ENCODE measurements at places on chromosomes 7 and 10.

DNA sequence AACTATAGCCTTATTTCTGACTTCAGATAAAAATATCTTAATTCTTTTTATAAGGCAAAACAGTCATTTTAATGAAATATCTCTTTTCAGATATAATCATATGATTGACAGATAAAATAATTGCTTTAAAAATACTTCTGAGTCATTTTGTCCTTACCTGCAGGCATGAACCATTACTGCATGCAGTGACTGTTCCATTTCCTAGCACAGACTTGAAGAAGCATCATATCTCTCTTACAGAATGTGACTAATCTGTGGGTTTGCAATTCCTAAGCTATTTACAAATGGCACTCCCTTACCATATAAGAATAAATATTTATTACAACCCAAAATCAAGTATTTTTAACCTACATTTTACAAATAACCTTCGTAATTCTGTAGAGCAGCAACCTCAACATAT, 120.7 kb downstream of the SRPK2 start:
- DNase-seq = no peak

GRCh38 chr10:80144067-80144695, 11.7 kb downstream of the PLAC9 start:
- DNase-seq = peak; percentile 86

DNA sequence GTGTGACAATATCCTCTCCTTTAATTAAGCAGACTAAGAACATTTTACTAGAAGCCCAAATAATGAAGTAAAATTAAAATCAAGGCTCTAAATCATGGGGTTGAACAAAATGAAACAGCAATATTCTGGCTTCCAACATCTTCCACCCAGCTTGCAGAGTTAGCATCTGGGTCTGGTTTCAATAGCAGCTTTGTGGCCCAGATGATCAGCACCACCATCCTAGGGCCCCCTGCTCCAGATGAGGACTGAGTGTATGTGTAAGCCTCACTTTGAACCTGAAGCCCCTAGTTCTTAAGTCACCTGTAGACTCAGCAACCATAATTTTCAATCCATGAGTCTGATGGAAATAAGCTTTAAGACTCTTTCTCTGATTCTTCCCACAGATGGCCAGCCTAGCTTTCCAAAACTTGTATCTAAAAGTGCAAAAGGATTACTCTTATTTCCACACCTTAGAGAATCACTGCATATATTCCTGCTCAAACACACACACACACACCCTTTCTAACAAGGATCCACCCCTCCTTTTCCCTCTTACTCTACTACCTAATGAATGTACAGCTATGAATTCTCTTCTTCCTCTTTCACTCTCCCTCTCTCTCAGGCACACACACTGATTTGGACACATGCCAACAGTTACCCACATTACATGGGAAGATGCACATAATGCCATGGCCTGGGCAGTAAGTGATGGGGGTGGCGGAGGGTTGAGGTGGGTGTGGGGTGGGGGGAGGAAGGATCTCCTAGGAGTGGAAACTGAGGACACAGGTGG, 3.5 kb downstream of the DENND11 start:
- DNase-seq = no peak

DNA sequence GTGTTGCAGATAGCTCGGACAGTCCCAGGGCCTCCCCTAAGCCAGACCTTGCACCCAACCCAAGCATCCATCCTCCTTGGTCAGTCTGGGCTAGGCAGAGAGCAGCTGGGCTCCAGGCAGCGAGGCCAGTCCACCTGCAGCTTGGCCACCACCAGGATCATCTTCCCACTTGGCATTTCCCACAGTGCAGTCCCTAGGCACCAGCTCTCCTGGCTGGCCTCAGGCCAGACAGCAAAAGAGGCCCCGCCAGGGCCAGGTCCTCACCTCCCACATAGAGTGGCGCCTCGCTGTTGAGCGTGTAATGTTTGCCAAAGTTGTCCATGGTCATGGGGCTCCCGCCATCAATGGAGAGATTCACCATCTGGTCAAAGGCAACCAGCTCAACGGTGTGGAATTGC, 171.7 kb downstream of the LCOR start:
- DNase-seq = no peak

DNA sequence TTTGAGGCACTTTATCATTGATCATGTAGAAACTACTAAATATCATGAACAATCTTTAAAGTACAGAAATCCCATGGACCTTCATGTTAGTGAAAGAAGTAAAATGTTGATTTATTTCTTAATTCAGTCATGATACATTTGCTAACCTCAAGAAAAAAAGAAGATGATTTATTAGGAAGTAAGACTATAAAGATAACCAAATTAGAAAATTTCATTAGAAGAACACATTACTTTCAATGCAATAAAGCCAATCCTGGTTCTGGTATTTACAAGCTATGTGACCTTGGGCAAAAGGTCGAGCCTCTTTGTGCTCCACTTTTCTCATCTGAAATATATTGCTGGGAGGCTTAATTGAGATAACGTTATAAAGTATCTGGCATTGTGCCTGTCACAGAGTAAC, 365.0 kb downstream of the KIF20B start:
- DNase-seq = no peak

GRCh38 chr10:4082861-4083260, 297.9 kb upstream of the KLF6 start:
- DNase-seq = no peak

- DNase-seq = no peak
Observed at GRCh38 chr10:102674566-102674965, 30.3 kb downstream of the TRIM8 start.

GRCh38 chr10:60718886-60719285, 59.4 kb upstream of the CDK1 start:
- no peak for DNase-seq

DNA sequence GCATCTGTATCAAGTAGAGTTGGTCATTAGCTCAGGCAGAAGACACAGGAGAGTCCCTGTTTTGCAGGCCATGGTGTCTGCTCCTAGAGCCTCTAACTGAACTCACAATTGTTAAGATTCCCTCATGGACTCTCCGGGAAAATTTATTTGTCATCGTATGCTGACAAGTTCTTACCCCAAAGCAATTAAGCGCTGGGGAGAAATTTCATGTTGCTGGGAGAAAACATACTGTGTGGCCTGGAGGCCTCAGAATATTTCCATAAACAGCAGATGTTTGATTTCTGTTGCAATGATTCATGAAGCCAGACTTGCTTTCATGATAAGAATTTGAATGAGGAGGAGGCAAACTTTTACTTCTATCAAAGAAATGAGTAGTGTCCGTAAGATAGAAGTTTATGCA, 583.2 kb downstream of the GATA3 start:
- DNase-seq = no peak

DNA sequence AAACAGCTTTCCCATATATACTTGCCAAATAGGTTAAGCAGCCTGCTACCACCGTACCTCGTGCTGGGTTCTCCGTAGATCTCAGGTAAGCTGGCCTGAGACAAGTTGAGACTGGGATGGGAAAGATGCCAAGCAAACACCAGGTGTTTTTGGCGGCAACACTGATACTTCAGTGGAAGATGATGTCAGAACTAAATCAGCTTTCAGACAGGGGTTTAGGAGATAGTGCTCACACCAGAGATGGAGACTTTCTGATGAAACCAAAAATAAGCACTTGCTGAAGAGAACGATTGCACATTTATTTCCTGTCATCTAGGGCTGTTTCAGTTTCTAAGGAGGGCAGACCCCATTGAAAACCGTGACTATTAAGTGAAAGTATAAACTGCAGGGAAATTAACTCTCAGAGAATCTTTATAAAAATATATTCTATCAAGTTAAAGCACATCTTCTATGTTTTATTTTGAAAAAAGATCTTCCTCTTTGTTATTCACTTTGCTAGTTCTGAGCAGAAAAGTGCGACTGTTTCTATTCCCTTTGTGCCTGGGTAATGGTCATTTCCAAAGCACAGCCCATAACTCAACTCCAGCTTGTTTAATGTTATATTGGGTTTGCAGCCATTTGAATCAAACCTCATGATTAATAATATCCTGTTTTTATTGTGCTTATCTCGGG, 149.9 kb downstream of the CPED1 start:
- DNase-seq = no peak

GRCh38 chr10:96720422-96721206, at the start of gene PIK3AP1:
TSS of gene PIK3AP1 (minus strand) at chr10:96720514. CDS start at chr10:96720394, 120 bp downstream.
- DNase-seq = peak; percentile 98

- no peak for DNase-seq
Observed at GRCh38 chr10:96591946-96592345, 5.1 kb upstream of the TM9SF3 start.

DNA sequence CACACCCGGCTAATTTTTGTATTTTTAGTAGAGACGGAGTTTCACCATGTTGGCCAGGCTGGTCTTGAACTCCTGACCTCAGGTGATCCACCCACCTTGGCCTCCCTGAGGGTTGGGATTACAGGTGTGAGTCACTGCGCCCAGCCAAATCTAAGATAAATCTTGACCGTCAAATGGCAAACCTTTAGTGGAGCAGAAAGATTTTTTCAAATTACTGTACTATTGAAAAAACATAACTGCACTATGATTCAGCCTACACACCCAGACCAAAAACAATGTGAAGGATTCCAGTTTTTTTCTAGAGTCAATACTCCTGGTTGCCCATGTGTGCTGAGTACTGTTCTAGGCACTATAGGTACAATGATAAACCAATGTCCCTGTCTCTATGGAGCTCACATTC, 33.9 kb upstream of the SVIL start:
- DNase-seq = no peak

DNA sequence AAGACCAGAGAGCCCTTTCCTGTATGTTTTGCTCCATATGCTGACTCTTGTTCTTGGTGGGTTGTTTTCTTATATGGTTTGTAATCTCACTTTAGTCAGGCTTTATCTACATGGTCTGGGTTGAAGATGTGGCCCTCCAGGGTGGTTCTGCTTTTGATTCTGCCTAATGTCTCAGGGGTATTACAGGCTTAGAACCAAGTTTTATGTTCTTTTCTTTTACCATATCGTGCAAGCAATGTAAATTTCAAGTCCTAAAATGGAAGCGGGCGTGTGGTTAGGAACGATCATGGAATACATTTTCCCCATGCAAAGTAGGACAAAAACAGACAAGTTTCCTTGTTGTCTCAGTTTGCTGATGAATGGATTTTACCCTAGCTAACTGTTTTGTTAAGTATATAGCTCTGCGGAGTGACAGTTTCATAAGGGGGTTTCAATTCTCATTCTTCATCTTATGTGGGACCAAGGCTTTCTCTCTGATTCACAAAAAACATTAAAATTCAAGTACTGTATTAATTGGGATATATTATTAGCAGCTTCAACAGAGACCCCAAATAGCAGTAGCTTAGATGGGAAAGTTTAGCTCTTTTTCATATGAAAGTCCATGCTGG, 58.7 kb downstream of the MTURN start:
- no peak for DNase-seq

- DNase-seq = no peak
Observed at GRCh38 chr7:1899196-1899595, 229.1 kb downstream of the ELFN1 start.

DNA sequence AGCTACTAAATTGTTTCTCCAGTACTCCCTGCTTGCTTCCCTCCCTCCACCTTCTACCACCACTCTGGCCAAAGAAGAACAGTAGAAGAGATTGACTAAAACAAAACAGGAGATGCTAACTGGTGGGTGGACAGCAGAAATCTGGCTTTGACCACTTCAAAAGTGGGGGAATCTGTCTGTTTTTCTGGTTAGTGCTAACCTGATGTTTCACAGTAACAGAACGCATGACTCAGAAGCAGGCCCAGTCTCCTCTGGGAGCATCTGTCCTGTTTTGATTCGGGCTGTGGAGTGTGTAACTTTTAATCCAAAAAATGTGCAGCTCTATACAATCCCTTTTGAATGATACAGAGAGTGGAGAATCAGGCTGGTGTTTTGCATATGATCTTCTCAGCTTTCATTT, 32.7 kb upstream of the ZNF438 start:
- no peak for DNase-seq

- no peak for DNase-seq
Observed at GRCh38 chr7:134731616-134732015, 47.8 kb upstream of the CALD1 start.

Measured in spleen (tissue), 13 donors.